ENCODE measurements at places on chromosomes 4 and X.

DNA sequence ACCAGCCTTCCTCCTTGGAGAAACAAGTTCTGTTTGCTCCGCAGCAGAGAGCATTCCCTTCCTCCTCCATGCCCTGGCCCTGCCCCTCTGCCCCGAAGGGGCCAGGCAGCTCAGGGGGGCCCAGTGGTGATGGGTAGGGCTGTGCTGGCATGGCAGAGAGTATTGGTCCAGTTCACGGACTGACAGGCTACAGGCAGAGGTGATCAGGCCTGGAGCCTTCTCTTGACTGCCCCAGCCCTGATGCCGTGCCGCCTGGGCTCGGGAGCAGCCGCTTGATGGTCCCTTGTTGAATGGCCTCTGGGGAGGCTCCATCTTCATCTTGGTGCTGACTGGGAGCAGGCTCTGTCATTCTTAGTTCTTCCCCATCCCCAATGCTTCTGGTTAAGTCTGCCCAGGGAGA is 9.6 kb downstream of the NLGN3 start:
- no peak for ATAC-seq

- no peak for ATAC-seq
Measured at GRCh38 chr4:142331646-142332045, 514.5 kb downstream of the INPP4B start.

DNA sequence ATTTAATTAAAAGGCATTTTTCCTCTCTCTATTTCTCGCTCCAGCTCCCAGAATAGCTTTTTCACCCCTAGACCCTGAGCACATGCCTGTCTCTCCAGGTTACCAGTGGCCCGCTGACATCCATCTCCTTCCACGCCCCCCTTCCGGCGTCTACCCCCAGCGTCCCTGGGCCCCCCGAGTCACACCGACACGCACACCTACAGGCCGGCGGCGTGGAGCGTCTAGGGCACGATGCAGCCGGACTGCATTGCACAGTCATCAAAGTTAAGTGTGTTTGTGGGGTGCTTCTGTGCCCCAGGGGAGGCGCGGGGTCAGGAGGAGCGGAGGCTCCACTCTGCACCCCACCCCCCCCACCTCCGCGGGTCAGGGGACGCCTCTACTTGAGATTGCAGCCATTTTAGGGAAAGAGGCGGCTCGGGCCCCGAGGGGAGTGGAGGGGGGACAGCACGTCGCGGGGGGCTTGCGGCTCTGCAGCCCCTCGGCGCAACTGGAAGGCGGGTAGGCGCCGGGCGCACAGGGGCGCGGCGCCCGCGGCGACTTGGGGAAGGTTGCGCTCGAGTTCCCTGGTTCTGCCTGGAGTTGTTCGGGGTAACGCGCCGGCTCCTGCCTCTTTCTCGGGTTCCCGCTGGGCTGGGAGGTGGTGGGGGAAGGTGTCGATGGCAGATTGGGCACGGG is 112.7 kb downstream of the DHX15 start:
- ATAC-seq: no peak

GRCh38 chrX:4754878-4755604 is 1041.6 kb upstream of the PRKX start:
- no peak for ATAC-seq

DNA sequence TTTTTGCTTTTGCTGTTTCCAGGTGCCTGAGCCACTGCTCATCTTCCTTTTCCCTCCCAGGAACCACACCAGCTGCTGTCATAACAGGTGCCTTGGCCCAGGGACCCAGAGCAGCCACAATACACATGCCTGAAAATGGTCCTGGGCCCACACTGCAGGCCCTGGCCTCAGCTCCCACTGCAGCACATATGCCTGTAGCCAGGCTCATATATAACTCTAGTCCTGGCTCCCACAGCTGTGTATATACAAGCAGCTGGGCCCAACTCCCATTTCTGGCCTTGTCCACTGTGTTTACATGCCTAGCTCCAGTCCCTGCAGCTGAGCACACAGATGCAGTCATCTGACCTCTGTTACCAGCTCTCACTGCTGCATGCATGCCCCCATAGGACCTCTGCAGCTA is 930.5 kb downstream of the ADGRL3 start:
- no peak for ATAC-seq

DNA sequence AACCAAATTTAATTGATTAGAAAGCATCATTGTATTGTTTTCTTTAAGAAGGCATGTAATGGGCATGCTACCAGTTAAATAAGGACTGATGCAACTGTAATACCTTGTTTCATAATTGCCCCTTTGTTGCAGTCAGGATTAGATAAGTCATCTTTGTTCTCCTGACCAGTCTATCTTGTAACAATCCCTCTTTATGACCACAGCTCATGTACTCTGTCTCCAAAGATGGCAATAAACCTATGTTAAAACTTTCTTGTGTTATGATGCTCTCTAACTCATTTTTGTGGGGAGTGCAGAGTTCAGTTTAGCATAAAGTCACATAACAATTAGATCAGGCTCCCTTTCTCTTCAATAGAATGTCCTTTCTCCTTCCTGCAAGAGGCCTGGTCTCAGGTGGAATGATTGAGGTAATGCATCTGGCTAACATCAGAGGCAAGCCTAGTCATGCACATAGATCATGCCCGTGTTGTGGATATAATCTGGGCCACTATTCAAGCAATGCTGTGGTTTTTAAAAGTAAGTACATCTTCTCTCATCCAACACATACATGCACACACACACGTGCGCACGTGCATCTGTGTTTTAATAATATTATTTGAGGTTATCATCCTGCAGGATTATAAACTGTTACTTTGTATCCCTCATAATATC is 45.6 kb downstream of the TMEM154 start:
- no peak for ATAC-seq

GRCh38 chr4:40953283-40954087 is 203.7 kb downstream of the NSUN7 start:
- peak; percentile 45 for ATAC-seq

- ATAC-seq: no peak
Measured at GRCh38 chr4:152539556-152540292, 3.8 kb upstream of the FBXW7 start.

DNA sequence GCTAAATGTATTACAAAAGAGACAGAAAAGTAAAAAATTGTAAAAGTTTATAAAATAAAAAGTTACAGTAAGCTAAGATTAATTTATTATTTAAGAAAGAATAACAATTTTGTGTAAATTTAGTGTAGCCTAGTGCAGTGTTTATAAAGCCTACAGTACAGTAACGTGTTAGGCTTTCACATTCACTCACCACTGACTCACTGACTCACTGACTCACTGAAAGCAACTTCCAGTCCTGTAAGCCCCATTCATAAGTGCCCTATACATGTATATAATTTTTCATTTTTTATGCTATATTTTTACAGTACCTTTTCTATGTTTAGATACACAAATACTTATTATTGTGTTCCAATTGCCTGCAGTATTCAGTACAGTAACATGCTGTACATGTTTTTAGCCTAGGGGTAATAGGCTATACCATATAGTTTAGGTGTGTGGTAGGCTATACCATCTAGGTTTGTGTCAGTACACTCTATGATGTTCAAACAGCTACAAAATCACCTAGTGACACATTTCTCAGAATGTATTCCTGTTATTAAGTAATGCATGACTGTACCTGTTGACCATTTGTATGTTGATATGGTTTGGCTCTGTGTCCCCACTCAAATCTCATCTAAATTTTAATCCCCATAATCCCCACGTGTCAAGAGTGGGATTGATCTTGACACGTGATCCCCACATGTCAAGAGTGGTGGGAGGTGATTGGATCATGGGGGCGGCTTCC is 57.9 kb downstream of the CFAP299 start:
- no peak for ATAC-seq

DNA sequence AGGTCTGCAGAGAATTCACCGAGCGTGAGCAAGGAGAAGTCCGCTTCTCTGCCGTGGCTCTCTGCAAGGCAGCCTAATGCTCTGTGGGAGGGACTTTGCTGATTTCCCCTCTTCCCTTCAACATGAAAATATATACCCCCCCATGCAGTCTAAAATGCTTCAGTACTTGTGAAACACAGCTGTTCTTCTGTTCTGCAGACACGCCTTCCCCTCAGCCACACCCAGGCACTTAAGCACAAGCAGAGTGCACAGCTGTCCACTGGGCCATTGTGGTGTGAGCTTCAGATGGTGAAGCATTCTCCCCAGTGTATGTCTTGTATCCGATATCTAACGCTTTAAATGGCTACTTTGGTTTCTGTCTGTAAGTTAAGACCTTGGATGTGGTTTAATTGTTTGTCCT is 11.3 kb downstream of the UCHL1 start:
- no peak for ATAC-seq

DNA sequence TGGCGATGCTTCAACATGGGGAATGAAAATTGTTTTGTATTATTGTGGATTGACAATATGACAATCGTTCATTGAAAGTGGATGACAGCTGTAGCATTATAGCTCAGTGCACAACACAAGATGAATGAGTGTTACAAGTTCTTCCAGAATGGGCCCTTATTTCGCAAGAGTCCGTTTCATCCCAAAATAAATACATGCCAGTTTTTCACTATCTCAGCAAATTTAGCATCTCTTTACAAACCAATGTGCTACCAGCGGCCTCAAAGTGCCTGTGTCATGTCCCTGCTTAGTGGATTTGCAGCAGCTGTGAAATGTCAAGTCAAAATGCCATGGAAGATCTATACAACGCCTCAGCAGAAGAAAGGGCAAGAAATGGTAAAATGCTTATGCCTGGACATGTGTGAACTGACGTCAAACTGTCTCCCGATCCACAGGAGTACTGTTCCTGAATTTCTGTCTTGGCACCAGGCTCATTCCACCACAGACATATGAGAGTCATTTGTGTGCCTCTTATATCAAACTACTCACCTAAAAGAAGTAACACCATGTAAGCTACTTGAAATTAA is 109.6 kb downstream of the MAML3 start:
- no peak for ATAC-seq

GRCh38 chr4:150150629-150151062 is 72.4 kb downstream of the DCLK2 start:
- no peak for ATAC-seq

- no peak for ATAC-seq
Measured at GRCh38 chrX:112120721-112121120, 38.1 kb upstream of the TRPC5 start.

DNA sequence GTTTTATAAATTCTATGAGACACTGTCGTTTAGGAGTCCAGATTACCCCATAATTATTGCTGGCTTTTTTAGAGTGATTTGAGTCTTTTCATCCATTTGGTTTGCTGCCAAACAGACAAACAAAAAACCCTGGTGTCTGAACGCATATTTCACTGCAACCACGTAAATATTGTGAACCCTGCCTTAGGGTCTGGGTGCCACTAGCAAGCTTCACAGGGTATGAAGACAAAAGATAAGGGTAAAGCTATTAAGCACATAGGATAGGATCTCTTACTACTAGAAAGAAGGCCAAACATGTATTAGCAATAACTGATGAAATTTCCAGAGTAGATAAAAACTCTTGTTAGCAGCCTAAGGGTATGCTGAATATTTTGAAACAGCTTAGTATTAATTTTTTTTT is 143.3 kb downstream of the BANK1 start:
- ATAC-seq: no peak

GRCh38 chrX:151987108-151987507 is 12.6 kb upstream of the GABRE start:
- no peak for ATAC-seq

DNA sequence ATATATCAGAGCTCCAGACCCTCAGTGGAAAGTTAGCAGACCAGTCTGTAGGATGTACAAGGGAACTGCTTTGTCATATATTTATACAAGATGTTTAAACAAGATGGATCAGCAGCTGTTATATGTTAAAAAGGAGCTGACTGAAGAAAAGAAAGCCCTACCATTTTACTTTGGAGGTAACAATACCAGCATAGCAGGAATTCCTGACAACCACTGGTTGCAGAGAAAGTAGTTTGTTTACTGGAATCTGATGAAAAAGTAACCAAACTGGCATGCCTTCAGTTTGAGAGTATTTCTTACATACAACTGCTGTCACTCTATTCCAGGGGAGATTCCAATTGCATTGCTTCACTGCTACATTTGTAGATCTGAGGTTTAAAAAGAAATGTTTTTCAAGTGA is 49.5 kb upstream of the GABRQ start:
- no peak for ATAC-seq

GRCh38 chrX:106707771-106708454 is 18.6 kb upstream of the RNF128 start:
- ATAC-seq: no peak

DNA sequence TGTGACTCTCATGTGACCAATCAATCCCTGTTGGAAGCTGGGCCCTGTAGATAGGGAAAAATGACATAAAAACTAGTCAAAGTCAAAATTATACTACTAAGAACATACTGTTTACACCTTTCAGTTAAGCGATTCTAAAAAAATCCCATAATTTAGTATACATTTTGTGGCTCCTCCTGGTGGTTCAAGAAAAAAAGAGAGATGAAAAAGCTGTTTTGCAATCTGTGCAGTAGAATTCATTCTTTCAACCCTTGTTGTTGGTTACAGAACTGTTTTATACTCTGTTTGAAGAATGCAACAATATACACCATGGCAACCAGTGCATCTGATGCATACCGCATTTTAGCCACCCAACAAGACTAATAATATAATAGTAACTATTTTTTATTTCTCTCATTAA is 66.8 kb upstream of the ANK2 start:
- ATAC-seq: no peak

DNA sequence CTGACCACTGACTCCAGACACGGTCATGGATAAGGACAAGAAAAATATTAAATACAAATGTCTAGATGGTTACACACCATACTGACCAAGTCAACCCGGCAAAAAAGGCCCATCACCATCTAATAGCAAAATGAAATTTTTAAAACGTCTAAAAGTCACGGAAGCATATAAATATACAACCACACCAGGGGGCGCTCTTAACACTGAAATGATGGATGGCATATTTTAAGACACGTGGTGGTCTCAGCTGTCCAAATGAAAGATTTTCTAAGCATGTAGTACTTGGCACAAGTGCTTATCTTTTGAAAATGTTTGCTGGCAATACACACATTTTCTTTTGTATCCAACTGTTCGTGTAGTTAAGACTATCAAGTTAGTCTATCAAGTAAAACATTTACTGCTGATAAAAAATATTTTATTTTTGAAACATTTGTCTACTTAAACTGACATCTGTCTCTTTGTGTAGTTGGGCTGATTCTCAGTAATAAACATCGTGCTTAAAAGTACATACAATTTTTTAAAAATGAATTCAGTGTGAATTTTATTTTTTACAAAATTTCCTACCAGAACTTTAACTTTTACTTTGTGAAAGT is 64.6 kb downstream of the COX7B2 start:
- ATAC-seq: no peak

- ATAC-seq: peak; percentile 82
Measured at GRCh38 chr4:88690355-88690754, 7.3 kb downstream of the NAP1L5 start.

GRCh38 chr4:66655505-66655904 is 889.8 kb downstream of the CENPC start:
- ATAC-seq: no peak

- ATAC-seq: no peak
Measured at GRCh38 chr4:112279882-112280315, 5.8 kb downstream of the TIFA start.
